Activated CD4-positive, alpha-beta T cell treated with anti-CD3 and anti-CD28 coated beads, Interleukin-2, Interleukin-6, amounts not matched to agents 100 ng/mL and 50 ng/mL, durations not matched to agents 16 hours and 8 hours (primary cell): ENCODE measurements at places on chromosomes 11 and 22.

- DNase-seq = no peak
Observed at GRCh38 chr11:109847621-109848020, 245.6 kb upstream of the ZC3H12C start.

DNA sequence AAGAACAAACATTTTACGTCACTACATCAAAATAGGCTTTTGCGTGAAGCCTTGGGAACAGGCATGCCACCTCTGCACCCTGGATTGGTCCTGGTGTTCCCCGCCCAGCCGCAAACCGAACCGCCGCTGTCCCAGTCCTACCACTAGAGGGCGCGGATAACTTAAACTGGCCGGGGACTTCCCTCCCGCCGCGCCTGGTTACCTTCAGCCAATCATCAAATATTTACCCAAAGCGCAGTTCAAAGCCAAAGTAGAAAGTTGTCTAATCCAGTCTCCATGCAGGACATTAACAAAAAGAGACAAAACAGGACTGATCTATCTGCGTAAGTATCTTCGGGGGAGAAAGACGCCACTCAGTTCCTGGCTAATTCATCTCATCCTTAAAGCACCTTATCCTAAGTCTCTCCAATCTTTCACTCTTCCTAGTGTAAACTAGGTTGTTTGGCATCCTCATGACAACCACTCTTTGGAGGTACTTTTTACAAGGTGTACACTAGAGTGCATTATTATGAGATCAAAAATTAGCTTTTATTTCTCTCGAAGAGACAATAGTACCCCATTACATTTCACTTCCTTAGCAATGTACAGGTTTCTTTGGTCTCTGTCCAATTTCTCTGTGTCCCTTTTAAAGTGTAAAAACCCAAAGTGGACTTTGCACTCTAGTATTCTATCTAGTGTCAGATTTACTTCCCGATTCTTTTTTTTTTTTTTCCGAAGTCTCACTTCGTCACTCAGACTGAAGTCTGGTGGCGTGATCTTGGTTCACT is 3.9 kb upstream of the CRY2 start:
- peak; percentile 93 for DNase-seq

DNA sequence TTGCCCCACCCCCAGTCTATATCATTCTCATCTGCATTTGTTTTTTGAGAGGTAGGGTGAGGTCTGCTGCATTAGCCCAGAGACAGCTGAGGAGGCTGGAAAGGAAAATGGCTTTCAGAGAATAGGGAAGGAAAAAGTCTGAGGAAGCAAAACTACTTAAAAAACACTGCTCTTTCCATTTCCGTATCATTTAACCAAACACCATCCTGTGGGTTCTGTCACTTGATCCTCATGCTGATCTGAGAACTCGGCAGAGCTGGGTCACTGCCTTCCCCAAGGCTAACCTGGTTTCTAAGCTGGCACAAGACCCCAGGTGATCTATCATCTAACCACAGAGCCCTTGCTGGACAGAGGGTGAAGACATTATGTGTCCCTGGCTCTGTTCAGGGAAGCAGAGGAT is 1.2 kb downstream of the FOLR2 start:
- no peak for DNase-seq

- no peak for DNase-seq
Observed at GRCh38 chr11:34899633-34900016, 16.6 kb downstream of the APIP start.

DNA sequence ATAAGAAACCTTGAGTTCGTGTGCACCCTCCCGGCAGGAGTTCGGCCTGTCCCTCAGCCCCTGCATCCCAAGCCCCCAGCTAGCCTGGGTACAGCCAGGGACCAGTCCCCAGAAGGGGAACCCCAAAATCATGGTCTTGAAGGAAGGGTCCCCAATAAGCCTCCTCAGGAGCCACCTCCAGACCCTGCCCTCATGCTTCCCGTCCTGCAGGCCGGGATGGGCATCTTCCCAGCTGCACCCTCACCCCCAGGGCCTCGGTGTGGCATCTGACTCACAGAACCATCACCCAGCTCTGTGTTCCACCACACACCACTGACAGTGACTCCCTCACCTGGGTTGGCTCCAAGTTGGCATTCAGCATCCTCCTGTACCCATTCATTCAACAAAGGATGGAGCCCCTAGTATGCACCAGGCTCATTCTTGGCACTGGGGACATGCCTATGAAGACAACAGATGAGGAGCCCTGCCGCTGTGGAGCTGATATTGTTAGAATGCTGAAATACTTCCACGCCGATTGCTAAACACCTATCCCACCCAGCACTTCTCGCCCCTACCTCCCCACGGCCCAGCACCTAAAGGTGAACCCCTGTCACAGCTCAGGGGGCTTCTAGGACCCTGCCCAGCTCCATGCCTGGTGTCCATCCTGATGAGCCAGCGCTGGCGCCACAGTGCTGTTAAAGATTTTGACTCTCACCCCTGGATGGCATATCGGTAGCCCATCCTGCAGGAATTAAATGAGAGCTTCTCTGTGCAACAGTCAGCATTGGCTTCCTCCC is 77.8 kb downstream of the BUD13 start:
- DNase-seq = no peak

DNA sequence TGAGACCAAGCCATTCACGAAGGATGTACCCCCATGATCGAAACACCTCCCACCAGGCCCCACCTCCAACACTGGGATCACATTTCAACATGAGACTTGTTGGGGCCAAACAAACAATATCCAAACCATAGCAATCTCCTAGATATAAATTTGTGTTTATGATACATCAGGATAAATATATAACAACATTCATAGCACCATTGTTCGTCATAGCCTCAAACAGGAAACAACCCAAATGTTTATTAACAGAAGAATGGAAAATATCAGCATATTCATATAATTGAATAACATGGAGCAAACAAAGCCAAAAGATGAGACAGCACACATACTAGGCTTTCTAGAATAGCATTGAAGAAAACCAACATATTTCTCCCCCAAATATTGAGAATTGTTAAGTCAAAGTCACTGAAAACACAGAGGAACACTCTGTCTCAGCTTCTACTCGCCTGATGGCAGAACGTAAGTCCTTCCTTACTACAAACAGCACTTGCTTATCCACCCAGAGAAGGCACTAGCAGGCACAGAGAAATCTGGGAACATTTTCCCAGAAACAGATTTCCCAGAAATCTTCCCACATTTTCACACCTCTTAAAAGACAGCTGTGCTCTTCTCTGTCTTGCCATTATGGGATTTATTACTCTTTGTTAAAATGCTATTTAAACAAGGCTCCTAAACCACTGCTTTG is 8.1 kb upstream of the GDPD4 start:
- DNase-seq = no peak

- DNase-seq = no peak
Observed at GRCh38 chr22:28815111-28815510, 14.7 kb upstream of the XBP1 start.

- DNase-seq = no peak
Observed at GRCh38 chr11:118380571-118380970, 20.8 kb upstream of the ATP5MG start.

DNA sequence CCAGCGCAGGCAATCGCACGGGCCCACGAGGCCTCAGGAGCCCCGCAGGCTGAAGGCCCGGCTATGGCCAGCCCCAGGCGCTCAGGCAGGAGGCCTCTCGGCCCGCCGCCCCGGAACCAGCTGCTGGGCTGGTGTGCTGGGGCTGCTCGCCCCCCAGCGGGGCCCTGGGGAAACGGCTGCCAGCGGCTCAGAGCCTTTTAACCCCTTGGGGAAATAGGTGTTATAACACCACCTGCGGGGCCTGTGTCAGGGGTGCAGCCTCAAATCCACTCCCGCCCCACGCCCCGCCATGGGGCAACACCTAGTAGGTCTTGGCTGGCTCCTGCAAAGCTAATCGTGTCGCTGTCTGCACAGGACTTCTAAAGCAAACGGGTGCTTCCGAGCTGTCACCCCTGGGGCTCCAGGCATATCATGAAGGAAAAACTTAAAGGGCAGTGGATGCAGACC is 237.4 kb downstream of the TTC28 start:
- peak; percentile 89 for DNase-seq

DNA sequence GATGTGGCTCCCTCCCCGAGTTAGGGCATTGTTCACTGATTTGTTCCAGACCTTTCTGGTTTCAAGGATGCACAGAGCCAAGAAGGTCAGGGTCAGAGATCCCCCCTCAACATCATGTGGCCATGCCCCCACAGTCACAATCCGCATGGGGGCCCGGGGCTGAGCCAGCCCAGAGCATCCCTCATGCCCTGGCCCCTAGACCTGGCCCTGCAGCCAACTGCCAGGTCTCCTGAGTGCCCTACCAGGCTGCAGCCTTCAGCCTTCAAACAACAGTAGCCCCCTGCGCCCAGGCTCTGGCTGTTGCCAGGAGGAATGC is 142.4 kb downstream of the CRYBB2 start:
- DNase-seq = no peak

DNA sequence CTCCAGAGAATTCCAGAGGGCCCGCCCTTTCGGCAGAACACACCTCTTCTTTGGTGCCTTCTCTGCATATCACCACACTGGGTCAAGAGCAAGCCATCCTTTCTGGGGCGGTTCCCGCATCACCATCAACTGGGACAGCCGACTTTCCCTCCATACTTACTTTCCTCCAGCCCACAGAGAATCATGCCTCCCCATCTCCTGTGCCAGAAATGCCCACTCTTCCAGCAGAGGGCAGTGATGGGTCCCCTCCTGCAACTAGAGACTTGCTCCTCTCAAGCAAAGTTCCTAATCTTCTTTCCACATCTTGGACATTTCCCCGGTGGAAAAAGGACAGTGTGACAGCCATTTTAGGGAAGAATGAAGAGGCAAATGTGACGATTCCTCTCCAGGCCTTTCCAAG is 157.7 kb downstream of the C11orf91 start:
- DNase-seq = peak; percentile 41

DNA sequence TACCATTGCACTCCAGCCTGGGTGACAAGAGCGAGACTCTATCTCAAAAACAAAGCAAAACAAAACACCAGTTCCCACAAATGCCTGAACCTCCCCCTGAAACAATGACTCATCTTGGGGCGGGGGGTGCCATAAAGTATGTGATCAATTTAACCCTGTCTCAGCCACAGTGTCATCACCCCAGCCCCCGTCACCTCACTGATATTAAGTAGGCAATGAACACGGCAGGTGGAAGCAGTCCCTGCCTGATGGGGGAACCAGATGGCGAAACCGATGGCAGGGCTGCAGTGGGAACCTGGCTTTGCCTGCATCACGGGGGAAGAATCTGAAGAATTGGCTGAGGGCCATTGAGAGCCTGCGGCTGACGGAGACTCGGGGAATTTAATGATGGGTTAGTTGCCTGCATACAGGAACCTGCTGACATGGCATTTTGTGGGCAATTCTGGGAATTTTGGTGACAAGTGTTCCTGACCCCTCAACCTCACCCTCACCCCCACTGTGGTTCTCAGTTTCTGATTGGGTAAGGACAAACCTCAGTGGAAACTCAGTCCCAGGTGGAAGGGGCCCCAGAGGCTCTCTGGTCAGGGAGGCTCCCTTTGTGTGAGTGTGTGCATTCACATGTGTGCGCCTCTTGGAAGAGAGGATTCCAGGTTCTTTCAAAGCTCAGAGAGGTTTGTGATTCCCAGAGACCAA is 39.1 kb upstream of the SHISAL1 start:
- DNase-seq = peak; percentile 31

DNA sequence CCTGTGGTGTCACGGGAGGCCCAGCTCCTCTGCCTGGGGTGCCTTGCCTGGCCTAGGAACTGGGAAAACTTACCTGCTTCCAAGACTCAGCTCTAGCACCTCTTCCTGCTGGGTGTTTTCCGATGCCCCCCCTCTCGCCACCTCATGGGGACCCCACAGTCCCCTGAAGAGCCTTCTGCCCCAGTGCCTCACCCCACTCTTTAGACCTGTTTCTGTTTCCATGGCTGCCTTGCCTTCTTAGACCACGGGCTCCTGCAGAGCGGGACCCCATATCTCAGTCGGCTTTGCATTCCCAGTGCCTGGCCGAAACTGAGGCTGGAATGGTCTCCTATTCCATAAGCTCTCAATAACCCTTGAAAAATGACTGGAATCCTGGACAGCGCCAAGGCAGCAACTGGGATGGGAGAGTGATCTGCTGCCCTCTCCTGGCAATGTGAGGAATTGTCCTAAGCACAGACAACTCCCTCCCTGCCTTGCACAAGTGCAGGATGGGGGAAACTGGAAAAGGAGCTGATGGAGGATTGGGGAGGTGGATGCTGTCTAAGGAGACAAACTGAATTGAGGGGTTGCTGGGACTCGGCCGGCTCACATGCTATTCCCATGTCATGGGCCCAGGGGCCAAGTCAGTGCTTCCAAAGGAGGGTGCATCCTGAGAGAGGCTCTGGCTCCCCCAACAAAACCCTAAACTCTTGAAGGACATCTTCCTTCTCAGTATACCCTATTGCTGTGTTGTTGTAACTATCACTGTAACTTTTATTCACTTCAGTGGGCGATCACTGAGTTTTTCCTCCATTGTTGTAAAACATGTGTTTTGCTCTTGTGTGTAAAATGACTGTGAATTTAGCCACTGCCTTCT is 26.6 kb upstream of the IL17RA start:
- peak; percentile 67 for DNase-seq

- peak; percentile 65 for DNase-seq
Observed at GRCh38 chr11:19311308-19312030, 70.7 kb upstream of the E2F8 start.

DNA sequence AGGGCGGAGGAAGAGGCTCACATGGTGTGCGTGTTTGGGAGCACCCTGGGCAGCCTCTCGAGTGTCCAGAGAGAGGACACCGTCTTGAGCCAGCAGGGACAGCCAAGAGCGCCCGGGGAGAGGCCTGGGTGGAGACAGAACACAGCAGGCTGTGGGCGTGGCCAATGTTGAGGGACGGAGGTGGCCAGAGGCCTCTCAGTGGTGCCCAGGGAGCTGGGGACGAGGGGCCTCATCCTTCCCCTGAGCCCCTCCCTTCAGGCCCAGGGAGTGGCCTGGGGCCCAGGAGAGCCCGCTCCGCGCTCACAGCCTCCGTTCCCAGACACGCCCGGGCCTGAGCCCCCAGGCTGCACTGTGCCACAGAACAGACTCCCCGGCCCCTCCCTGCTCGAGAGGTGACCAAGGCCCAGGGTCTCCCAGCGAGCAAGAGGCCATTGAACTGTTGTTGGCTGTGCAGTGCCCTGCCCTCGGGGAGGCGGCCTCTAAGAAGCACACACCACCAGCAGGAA is 48.4 kb downstream of the CDKN1C start:
- DNase-seq = no peak

GRCh38 chr11:122331079-122331478 is 215.1 kb upstream of the BLID start:
- DNase-seq = no peak

GRCh38 chr11:82043316-82043715 is 690.3 kb downstream of the FAM181B start:
- no peak for DNase-seq

DNA sequence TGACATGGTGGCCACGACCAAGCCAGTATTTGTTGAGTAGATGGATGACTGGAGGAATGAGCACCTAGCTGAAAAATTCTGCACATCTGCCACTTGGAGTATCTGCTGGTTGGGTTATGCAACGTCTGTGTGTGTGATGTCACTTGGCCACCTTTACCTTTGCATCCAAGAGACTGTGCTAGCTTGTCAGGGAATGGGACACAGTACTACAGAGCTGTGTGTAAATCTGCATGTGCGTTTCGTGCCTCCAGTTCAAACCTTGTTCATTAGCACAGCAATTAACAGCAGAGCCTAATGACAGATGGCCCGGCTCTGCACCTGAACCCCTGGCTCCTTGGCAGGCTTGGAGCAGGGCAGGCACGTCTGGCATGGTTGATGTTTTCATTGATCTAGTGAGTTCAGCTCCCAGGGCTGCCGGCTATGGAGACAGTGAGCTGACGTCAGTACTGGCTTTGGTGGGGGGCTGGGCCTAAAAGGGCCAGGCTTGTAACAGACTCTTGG is 188.4 kb upstream of the NAV2 start:
- DNase-seq = no peak

GRCh38 chr11:114816791-114817190 is 138.5 kb downstream of the NXPE2 start:
- no peak for DNase-seq

- no peak for DNase-seq
Observed at GRCh38 chr11:36565031-36565610, 2.7 kb upstream of the RAG1 start.
